ENCODE measurements at places on chromosomes 7 and 10.

DNA sequence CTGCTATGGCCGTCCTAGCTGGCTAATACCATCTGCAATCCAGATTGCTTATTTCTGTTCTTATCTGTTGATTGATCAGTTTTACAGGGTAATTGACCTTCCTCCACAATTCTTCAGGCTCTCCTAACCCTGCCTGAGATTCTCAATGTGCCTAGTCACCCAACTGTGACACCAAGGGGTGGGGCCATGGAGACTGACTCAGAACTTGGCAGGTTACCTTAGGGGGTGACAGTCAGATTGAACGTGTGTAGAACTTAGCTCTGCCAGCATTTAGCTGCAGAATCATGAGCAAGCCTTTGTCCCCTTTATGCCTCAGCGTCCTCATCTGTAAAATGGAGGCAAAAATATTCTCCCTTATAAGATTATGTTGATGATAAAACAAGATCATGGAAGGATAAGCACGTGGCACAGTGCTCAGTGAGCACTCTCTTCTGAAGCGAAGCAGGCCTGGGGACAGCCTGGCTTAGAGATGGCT lies 19.1 kb upstream of the LEP start:
- no peak for DNase-seq

GRCh38 chr7:2734084-2734686 lies 46.2 kb downstream of the AMZ1 start:
- no peak for DNase-seq

DNA sequence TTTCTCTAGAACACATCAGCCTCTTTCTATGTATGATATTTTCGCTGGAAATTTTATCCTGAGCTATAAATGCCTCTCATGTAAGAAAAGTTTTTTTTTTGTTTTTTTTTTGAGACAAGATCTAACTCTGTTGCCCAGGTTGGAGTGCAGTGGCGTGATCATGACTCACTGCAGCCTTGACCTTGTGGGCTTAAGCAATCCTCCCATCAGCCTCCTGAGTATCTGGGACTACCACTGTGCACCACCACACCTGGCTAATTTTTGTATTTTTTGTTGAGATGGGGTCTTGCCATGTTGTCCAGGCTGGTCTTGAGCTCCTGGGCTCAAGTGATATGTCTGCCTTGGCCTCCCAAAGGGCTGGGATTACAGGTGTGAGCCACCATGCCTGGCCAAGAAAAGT lies 80.4 kb downstream of the ADK start:
- no peak for DNase-seq

DNA sequence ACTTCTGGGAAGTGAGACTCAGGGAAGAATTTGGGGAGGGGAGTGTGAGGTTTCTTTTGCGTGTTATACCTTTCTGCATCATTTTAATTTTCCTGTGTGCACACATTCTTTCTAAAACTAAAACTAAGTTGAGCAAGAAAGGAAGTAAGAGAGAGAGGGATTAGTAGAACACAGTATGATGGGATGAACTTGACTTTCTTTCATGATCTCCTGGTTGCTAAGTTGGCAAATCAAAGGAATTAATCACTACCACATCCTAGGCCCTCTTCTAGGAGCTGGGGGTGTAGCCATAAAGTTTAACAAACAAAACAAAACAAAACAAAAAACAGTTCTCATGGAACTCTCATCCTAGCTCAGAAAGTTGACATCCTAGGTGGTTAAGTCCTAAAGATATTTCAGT lies 19.1 kb upstream of the KDM7A start:
- no peak for DNase-seq

- no peak for DNase-seq
These were observed 185.2 kb downstream of the SKIDA1 start for GRCh38 chr10:21340331-21340730.

Data from stimulated activated CD8-positive, alpha-beta memory T cell treated with anti-CD3 and anti-CD28 coated beads, Interleukin-4, amount 100 ng/mL, for 4 hours (primary cell).